ENCODE measurements at places on chromosomes 2 and 18. TPM values are rescaled to one million over a fixed set of nuclear protein-coding genes. Genes with fewer than 3 reads are reported as not detected.

The COL5A2 gene
- 257 TPM for total RNA-seq

The RBM45 gene
- total RNA-seq = 17.9 TPM

DNA sequence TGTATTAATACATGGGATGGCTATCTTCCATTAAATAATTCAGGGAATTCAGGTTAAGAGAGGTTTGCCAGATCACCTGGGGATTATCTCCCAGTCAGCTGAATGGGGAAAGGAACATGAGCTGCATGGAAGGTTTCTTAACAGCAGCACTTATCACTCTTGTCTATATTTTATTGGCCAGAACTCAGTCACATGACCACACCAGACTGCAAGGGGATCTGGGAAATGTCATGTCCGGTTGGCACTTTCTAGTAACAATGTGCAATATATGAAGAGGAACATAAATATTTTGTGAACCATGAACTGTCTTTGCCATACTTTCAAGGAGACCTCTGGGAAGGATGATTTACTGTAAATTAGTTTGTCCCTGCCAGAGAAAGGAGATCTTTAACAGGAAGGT is 599.1 kb downstream of the SLC4A3 start:
- DNase-seq = no peak

DNA sequence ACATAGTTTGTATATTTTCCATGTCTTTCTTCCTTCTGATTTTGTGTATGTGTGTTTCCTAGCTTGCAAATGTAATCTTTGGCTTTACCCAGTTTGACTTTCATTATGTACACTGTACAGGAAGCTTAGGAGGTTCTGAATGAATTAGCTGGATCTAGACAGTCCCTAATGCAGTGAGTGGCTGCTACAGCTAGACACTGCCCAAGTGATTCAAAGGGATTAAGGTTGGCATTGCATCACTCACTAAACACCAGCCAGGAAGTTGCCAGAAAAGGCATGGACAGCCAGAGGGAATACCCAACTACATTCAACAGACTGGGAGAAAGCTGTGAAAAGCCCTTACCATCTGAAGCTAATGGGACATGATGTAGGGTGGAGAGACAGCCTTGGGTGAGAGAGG is 316.0 kb upstream of the MEX3C start:
- no peak for DNase-seq

DNA sequence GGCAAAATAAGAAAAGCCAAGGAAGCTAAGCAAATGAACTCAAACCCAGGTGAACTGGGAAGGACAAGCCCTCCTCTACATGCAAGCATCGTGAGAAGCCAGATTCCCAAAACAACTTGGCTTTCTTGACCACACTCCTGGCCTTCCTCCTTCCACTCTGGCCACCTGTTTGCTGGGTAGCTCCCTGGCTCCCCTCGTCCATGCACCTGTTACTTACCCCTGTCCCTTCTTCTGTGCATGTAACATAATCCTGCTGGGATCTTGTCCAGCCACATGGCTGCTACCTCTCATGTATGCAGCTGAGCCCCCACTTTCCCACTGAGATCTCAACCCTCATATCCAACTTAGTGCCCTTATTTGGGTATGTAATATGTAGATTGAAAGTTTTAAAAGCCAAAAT is 121.6 kb downstream of the MYO5B start:
- DNase-seq = no peak

DNA sequence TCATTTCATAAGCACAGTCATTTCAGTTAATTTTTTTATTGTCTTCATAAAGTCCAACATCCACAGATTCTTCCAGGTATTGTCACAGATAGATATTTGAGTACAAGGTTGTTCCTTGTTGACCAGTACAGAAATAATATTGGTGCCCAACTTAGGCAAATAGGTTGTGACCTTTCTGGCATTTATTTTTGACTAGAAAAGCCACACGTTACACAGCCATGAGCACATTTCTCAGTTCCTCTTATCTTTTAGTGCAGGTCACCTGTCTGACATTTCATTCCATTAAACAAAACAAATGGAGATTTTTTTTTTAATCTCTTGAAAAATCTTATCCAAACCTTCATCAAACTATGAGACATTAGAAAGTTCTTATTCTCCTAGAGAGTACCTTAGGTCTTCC is 428.8 kb downstream of the ZNF521 start:
- DNase-seq = no peak

The PER2 gene
- 3.2 TPM for total RNA-seq

DNA sequence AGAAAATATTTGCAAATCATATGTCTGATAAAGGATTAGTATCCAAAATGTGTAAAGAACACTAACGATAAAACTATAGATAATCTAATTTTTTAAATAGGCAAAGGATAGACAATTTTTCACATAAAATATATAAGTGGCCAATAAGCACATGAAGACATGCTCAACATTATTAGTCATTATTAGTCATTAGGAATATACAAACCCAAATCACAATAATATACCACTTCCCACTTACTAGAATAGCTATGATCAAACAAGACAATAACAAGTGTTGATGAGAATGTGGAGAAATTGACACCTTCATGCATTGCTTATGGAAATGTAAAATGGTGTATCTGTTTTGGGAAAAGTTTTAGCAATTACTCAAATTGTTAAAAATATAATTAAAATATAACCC is 12.6 kb upstream of the MAP2 start:
- no peak for DNase-seq

DNA sequence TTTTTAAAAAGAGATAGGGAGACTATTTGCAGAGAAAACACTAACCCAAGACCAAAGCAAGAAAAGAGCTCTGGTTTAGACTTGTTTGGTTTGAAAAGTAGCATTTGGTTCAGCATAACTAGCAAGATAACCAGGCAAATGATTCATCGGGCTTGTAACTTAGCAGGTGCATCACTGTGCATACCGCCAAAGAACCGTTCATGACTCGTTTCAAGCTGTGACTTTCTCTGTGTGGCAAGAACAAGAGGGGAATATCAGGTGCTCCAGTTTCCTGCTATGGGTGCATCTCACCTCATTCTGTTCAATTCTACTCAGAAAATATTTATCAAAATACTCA is 244.9 kb downstream of the ETAA1 start:
- DNase-seq = peak; percentile 73

The IL37 gene
- not detected for total RNA-seq

The IL36G gene
- total RNA-seq = not detected

The GCG gene
- not detected for total RNA-seq

DNA sequence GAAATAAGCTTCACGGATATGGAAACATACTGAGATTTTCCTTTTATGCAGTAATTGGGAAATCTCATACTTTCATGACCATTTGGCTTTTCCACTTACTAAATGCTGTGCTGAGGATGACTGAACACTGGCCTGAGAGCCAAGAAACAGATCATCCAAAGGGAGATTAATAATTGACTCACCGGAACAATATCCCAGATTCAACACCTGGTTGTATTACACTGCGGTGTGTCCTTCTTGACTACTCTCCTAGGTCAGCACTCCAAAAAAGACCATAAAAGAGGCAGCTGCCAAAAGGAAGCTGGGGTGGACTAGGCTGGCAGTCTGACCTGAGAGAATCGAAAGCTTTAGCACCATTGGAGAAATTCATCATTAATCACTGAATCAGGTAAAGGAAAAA is 469.1 kb downstream of the CBLN2 start:
- DNase-seq = no peak

DNA sequence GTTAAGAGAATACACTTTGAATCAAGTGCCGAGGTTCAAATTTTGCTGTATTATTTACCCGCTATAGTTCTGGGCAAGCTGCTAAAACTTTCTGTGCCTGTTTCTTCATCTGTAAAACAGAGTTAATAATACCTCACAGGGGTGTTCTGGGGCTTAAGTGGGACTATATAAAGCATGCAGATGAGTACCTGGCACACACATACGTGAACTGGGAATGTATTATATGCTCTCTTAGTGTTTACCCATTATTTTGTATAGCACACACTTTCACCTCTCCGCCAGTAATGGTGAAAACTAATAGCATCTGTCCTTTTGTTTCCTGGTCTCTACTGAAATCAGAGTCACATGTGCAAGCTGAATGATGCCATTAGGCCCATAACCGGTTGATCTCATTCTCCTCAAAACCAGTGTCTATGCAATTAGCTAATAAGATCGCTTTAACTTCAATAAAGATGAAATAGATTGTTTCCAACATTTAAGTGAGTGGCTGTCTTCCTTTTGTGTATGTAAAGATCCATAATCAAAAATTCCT is 3.8 kb upstream of the CDKL4 start:
- no peak for DNase-seq

The RAB31 gene
- 28.9 TPM for total RNA-seq

GRCh38 chr2:221388891-221389290 is 183.2 kb downstream of the EPHA4 start:
- no peak for DNase-seq

- DNase-seq = no peak
Measured at GRCh38 chr2:203200866-203201265, 38.0 kb upstream of the CYP20A1 start.

The STK36 gene
- 15.3 TPM for total RNA-seq

DNA sequence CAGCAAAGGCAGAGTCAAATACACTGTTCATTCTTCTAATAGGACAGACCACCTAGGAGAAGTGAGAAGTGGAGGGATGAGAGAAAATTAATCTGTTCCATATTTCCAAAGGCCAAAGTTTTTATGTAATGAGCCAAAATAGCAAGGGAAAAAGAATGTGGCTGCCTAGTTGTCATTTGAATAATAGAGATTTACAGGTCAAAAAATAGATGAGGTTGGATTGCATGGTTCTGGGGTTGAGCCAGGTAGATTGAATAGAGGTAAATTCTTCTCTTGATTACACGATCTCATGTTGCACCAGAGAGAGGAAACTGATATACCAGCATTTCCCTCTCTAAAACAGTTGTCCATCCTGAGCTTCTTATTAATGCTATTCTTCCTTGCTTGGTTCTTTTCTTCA is 325.8 kb downstream of the CCDC178 start:
- DNase-seq = no peak

The MTCL1 gene
- 38.6 TPM for total RNA-seq

The UGT1A6 gene
- total RNA-seq = not detected

DNA sequence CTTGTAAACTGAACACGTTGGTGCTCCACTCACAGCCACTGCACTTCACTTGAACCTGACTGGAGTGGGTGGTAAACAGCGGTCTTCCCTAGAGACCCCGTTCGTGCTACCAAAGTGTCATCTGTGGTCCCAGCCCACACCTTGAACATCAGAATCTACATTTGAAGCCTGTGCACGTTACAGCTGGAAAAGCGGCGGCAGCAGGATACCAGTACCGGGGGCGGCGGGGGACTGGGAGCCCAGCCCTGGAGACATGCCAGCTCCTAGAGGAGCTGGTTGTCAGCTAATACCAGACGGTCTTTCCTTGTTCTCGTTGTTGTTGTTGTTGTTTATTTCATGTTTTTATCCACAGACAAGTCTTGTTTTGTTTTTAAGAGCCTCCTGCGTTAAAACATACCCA is 156.7 kb downstream of the WDSUB1 start:
- DNase-seq = no peak

The EXOC6B gene
- total RNA-seq = 29.7 TPM

The EPB41L3 gene
- total RNA-seq = 90.5 TPM

The ZFP36L2 gene
- 1.8 TPM for total RNA-seq

DNA sequence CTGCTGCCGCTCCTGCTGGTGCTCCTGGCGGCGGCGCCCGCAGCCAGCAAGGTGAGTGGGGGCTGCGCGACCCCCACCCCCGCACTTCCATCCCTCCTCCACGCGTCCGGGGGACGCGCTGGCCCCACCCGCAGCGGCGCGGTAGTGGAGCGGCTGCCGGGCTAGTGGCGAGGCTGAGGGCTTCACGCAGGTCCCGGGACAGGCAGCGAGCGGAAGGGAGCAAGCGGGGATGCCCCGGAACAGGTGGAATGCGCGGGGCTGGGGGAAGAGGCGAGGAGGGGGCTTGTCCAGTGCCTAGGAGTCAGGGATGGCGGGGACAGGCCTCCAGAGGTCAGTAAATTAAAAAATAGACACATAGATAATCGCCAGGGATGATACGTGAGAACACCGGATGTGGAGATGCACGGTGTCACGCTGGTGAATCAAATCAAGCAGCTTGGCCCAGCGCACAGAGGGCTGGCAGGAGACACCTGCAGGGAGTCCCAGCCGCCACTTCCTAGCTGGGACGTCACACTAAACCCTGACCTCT is 403 bp downstream of the COL4A3 start:
- DNase-seq = no peak

DNA sequence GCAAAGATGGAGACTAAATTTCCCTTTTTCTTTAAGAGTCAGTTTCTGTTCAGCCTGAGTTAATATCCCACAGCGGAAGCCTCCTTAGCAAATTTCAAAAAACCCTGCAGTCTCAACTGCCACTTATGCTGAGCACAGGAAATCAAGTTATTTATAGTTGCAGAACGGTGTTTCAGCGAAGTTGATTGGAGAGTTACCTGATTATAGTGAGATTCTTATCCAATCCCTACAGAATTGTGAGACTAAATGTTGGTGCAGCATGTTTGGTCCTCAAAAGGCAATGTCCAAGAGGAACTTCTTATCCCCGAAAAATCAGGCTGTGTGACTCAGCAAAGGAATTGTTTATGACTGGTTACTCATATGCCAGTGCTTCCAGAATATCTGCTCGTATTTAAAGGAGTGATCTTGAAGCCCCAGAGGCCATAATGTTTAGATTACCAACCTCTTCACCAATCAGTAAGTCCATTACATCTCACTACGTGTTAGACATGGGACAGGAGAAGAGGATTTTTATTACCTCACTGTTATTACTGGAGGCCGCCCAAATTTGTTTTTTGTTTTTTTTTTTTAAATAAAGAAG is 67.9 kb downstream of the LRRFIP1 start:
- DNase-seq = peak; percentile 99

DNA sequence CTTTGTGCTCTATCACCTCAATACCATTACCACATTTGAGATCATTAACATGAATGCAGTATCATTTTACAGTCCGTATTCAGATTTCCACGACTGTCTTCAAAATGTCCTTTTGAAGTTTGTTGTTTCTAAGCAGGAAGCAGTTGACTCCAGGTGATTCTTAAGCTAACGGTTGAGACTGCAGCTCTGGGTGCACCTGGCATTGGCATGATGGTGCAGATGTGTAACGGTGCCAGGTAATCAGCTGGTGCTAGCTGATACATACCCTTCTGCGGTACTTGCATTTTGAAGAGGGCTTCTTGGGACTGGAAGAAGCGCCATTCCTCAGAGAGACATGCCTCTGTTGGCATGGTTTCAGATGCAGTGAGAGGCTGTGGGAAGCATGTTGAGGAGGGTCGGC is 19.5 kb downstream of the SIGLEC15 start:
- DNase-seq = no peak

- DNase-seq = no peak
Measured at GRCh38 chr18:25175558-25176517, 176.1 kb downstream of the ZNF521 start.

The GAL3ST2 gene
- not detected for total RNA-seq

The CIDEA gene
- not detected for total RNA-seq

DNA sequence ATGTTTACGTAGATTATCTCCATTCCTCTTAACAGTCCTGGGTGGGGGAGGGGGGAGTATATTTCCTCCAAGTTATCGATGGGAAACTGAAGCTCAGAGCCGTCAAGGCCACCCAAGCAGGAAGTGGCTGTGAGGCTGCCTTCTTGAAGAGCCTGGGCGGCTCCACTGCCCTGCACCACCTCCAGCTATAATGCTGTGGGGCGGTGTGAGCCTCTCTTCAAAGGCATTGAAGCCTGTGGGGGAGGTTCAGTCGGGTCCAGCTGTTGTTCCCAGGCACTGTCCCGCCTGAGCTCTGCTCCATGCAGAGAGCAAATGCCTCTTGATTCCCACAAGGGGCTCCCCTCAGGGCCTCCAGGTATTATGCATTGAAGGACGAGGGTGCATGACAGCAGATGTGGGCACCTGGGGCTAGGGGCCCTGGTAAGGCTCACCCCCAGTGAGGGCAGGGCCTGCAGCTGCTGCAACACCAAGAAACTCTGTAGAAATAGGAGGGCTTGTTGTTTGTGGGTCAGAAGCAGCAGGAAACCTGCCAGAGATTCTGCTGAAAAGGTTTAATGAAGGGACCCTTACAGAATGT is 29.5 kb upstream of the LAPTM4A start:
- no peak for DNase-seq

The ANKRD30B gene
- not detected for total RNA-seq

The GPR45 gene
- total RNA-seq = not detected

Measured in IMR-90 (cell line).